ENCODE measurements at places on chromosomes 3 and 15. TPM values are rescaled to one million over a fixed set of nuclear protein-coding genes. Genes with fewer than 3 reads are reported as not detected.
A peak's percentile ranks its signal among the peaks of the same experiment; 100 is the strongest.

DNA sequence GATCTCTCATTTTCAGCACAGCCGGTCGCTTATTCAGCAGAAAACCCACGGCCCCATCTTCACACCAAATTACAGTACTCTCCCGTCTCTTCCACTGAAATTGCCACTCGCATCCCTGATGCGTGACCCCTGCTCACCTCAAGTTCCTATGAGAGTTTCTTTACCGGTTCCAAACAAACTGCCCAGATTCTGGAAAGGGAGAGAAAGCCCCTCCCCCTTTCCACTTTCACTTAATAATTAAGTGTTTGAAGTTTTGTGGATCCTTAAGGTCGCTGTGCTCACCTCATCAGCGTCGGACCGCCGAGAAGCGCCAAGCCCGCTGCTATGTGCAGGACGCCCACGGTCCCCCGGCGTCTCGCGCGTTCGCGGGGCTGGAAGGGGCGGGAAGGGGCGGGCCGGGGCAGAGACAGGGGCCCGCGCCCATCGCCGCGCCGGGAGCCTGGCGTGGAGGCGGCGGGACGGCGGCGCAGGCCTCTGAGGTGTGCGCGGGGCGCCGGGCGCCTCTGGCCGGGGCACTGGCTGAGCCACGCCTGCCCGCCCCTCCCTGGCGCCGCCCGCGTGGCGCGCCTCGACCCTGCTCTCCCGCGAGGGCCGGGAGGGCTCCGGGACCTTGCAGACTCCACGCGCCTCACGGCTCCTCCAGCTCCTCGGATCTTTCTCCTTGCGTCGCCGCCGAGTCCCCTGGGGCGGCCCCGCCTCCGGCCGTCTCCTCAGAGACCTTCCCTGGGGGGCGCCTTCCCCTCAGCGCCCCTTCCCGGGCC, at the start of gene GPR156:
Gene GPR156 (minus strand): TSS at position 476 of the 761 bp plus-strand sequence. CDS start 41,124 bp downstream, outside the sequence.
- no peak for DNase-seq
- H3K27ac ChIP-seq = no peak within 1 kb of the TSS
- peaks cover 47% of the 10 kb centered on the region for H3K27me3 ChIP-seq
- peak within 1 kb of the TSS; percentile 83 for H3K4me3 ChIP-seq

GRCh38 chr3:185062191-185062590, 90.7 kb downstream of the C3orf70 start:
- no peak for DNase-seq
- no peak overlapping the region for H3K4me3 ChIP-seq
- H3K27me3 ChIP-seq = no peaks in the 10 kb centered on the region
- H3K36me3 ChIP-seq = peaks cover 9% of the 10 kb centered on the region

DNA sequence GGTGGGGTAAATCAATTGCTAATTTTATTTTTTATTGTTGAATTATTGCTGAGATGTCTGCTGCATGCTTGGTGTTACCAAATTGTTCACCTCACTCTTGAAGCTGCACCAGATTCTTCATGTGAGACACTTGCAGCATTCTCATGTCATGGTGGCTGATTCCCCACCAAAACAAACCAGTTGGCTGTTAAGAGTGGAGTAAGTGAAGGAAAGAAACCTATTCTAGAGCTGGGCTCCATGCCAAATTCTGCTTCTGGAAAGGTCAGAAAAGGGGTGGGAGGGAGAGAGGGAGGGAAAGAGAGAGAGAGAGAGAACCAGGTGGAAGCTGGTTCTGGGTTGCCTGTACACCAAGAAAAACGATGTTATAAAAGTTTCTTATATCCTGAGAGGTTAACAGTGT, 317.5 kb upstream of the THRB start:
- H3K27me3 ChIP-seq = no peaks in the 10 kb centered on the region
- DNase-seq = no peak
- no peak overlapping the region for H3K27ac ChIP-seq
- no peaks in the 10 kb centered on the region for H3K4me1 ChIP-seq

DNA sequence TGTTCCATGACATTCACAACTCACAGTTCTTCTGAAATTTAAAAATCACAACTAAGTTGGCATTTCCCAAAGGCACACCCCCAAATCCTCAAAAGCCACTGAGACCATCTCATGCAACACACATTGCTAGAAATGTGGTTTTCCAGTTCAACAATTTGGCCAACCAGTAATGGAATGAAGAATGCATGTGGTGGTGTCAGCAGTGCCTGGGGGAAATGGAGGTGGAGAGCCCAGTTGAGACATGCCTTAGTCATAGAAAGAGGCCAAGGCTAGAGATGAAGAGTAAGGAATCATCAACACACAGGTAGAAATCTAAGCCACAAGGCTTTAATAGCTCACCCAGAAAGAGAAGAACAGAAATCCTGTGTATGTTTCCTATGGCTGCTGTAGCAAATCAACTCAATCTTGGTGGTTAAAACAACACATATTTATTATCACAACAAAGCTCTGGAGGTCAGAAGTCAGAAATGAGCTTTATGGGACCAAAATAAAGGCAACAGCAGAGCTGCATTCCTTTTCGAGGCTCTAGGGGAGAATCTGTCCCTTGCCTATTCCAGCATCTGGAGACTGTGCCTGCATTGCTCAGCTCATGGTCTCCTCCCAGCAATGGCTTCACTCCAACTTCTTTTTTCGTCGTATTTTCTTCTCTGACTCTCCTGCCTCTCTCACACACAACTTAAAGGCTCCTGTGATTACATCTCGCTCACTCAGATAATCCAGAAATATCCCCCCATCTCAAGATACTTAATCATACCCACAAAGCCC, 54.0 kb downstream of the SNTN start:
- DNase-seq = no peak
- no peaks in the 10 kb centered on the region for H3K36me3 ChIP-seq
- H3K27ac ChIP-seq = no peak overlapping the region
- H3K27me3 ChIP-seq = no peaks in the 10 kb centered on the region

- peaks cover 13% of the 10 kb centered on the region for H3K4me1 ChIP-seq
- H3K36me3 ChIP-seq = peaks cover 8% of the 10 kb centered on the region
Measured at GRCh38 chr3:32276279-32276841, 37.9 kb downstream of the CMTM8 start.

Gene KCNMB2
- 1.1 TPM for total RNA-seq

GRCh38 chr15:75452865-75453702, 1.6 kb upstream of the SIN3A start:
- peak overlapping the region; percentile 96 for H3K4me3 ChIP-seq
- no peaks in the 10 kb centered on the region for H3K36me3 ChIP-seq
- H3K4me1 ChIP-seq = peaks cover 14% of the 10 kb centered on the region
- no peaks in the 10 kb centered on the region for H3K27me3 ChIP-seq
- H3K27ac ChIP-seq = peak overlapping the region; percentile 98

Gene TYRO3
- 43.0 TPM for total RNA-seq

DNA sequence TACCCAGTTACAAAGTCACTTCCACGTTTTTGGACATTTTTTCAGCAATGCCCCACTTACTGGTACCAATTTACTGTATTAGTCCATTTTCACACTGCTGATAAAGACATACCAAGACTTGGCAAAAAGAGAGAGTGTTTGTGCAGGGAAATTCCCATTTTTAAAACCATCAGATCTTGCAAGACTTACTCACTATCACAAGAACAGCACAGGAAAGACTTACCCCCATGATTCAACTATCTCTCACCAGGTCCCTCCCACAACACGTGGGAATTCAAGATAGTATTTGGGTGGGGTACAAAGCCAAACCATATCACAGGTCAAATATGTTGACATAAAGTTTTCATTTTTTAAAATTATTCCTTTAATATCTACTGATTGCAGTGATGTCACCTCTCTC, 16.2 kb upstream of the ABI3BP start:
- H3K36me3 ChIP-seq = no peaks in the 10 kb centered on the region
- no peak for DNase-seq
- no peaks in the 10 kb centered on the region for H3K27me3 ChIP-seq
- H3K4me1 ChIP-seq = no peaks in the 10 kb centered on the region

DNA sequence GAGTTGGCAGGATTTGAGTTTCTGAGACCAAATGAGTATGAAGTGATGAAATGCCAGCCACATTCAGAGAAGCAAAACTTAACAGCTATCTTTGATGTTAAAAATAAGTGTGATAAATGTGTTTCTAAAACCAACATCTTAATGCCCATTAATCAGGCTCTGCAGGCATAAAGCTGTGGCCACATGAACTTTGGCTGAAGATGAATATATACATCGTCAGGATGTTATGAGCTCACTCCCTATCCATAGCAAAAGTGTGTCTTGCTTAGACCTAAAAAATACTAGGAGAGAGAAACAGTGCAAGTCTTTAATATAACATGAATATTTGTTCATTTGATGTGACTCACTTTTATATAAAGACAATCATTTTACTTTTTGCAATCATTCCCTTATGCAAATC, 218.0 kb downstream of the CADM2 start:
- H3K27ac ChIP-seq = no peak overlapping the region
- no peaks in the 10 kb centered on the region for H3K36me3 ChIP-seq
- no peak for DNase-seq
- H3K4me1 ChIP-seq = no peaks in the 10 kb centered on the region
- H3K4me3 ChIP-seq = no peak overlapping the region
- H3K27me3 ChIP-seq = no peaks in the 10 kb centered on the region

DNA sequence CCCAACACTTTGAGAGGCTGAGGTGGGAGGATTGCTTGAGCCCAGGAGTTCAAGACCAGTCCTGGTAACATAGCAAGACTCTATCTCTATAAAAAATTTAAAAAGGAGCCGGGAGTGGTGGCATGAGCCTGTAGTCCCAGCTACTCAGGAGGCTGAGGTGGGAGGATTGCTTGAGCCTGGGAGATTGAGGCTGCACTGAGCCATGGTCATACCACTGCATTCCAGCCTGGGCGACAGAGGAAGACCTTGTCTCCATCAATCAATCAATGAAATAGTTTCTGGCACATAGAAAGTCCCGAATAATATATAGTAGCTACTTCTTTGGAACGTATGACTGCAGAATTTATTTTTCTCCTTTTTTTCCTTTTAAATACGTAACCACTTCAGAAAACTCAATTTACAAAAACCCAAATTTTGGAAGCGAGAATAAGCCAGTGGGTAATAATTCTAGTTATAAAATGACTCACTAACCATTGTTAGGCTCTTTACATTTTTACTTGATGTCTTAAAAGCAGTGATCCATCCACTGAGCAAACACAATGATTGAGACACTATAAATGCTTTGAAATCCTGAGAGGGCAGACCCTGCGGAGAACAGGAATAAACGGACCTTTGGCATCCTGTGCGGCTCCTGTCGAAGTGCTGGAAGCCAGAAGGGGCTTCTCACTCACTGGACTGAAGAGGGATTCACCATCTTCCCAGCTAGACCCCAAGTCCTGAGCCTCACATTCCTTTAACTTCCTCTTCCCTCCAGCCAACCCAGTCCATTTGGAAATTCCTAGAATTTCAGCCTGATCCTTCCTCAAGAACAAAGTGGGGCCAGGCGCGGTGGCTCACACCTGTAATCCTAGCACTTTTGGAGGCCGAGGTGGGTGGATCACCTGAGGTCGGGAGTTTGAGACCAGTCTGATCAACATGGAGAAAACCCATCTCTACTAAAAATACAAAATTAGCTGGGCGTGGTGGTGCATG, 68.4 kb upstream of the MFGE8 start:
- H3K27me3 ChIP-seq = no peaks in the 10 kb centered on the region
- DNase-seq = no peak
- H3K36me3 ChIP-seq = no peaks in the 10 kb centered on the region
- no peak overlapping the region for H3K27ac ChIP-seq

Gene MGLL
- 28.8 TPM for total RNA-seq

DNA sequence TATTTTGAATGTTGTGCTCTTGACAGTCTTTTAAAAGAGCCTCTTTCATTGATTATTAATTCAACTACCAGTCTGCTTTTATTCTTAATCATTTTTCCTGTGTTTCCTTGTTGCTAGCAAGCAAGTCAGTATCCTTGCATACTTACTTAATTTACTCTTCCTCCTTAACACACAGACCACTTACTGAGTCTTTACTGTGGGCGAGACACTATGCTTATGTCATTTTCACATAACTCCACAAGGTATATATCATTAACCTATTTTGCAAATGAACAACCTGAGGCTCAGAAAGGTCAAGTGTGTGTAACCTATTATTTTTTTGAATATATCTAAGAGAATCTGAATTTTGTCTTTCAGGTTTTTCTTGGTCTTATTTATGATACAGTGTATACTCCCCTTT, 130.9 kb downstream of the WDR76 start:
- no peak overlapping the region for H3K4me3 ChIP-seq
- H3K27me3 ChIP-seq = peaks cover 3% of the 10 kb centered on the region
- H3K4me1 ChIP-seq = peaks cover 4% of the 10 kb centered on the region
- H3K36me3 ChIP-seq = no peaks in the 10 kb centered on the region
- H3K27ac ChIP-seq = no peak overlapping the region

Gene TMEM266
- 2.8 TPM for total RNA-seq

Gene CLRN1
- not detected for total RNA-seq

GRCh38 chr3:44184319-44184953, 57.2 kb upstream of the TOPAZ1 start:
- H3K4me3 ChIP-seq = no peak overlapping the region
- no peaks in the 10 kb centered on the region for H3K4me1 ChIP-seq
- peaks cover 19% of the 10 kb centered on the region for H3K27me3 ChIP-seq
- no peaks in the 10 kb centered on the region for H3K36me3 ChIP-seq
- H3K27ac ChIP-seq = no peak overlapping the region

Gene MCF2L2
- 2.7 TPM for total RNA-seq

Gene HES1
- 180 TPM for total RNA-seq

Gene MAP4
- total RNA-seq = 96.8 TPM

Gene STRIT1
- not detected for total RNA-seq
